Stimulated activated CD8-positive, alpha-beta memory T cell treated with anti-CD3 and anti-CD28 coated beads, Interleukin-4, amount 100 ng/mL, for 4 hours (primary cell): ENCODE measurements at places on chromosomes 1 and 21.
A peak's percentile ranks its signal among the peaks of the same experiment; 100 is the strongest.

DNA sequence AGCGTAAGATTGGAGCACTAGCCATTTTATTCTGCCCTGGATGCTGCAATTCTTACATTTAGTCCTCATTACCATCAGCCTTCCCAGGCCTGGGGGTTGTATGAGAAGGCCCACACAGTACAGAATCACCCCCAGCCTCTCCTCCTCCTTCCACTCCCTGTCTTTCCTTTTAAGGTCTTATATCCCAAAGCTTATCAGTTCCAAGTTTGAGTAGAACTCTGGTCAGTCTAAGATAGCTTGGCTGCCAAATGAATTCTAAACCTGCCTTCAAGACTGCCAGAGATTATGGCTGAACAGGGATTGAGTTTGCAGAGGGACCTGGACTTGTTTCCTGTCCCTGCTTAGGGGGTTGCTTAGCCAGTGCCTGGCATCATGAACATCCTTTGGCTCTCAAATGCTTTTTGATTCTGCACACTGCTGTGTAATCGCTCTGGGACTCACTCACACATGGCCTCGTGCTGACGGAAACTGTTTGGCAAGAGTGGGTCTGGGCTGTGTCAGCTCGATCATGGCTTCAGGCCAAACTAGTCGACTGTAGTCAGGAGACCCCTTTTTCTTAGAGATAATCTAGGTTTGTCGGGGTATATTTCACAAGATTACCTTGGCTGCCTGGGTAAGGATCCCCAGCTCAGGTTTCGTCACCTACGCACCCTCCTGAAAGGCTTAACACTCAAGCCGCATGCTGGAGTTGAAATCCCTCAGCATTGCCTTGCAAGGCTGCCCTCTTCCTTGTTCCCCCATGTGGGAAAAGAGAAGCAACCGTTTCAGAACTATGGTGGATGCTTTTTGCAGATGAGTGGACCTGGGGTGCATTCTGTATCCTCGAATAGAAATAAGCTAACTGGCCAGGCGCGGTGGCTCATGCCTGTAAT is 252.6 kb downstream of the NFIA start:
- no peak for DNase-seq

DNA sequence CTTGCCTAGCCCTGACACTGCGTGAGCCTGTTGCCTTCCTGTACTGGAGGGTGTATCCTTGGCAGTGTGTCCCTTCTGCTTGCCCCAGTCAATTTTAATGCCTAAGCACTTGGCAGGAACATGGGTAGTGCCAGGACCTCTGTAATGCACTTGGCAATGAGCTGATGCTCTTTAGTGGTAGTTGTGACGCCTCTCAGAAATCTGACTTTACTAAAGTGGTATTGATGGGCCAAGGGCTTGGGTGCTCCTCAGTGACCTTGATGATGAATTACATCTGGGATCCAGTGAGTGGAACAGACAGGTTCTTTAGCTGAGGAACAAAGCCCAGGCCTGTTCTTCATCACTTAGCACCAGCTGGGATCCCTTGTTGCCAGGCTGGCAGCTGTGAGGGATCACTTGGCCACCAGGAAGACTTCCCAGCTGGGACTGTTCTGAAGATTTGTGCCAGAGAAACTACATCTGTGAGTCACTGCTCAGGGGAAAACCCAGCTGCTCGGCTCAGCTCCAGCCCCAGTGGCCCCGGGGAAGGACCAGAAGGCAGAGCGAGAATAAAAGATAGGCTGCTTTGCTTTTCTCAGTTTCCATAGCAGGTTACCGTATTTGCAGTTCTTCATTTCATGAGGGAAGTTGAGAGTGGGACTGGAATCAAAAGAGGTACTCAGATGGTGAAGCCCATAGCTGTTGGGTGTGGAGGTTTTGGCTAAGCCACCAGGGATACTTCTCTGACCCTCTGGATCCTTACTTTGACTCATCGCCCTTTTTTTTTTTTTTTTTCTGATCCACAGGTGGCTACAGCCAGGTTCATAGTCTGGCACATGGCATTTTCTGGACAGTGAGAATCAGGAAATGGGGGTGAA is 28.5 kb upstream of the KCNA2 start:
- DNase-seq, result no peak

GRCh38 chr1:63821091-63822005 is 47.5 kb downstream of the ROR1 start:
- DNase-seq, result no peak

GRCh38 chr1:212504171-212504803 is 71.6 kb downstream of the NENF start:
- DNase-seq, result no peak

GRCh38 chr1:6982443-6982842 is 197.2 kb downstream of the CAMTA1 start:
- DNase-seq, result no peak

- no peak for DNase-seq
These were observed 23.9 kb upstream of the KCTD3 start for GRCh38 chr1:215543191-215543606.

DNA sequence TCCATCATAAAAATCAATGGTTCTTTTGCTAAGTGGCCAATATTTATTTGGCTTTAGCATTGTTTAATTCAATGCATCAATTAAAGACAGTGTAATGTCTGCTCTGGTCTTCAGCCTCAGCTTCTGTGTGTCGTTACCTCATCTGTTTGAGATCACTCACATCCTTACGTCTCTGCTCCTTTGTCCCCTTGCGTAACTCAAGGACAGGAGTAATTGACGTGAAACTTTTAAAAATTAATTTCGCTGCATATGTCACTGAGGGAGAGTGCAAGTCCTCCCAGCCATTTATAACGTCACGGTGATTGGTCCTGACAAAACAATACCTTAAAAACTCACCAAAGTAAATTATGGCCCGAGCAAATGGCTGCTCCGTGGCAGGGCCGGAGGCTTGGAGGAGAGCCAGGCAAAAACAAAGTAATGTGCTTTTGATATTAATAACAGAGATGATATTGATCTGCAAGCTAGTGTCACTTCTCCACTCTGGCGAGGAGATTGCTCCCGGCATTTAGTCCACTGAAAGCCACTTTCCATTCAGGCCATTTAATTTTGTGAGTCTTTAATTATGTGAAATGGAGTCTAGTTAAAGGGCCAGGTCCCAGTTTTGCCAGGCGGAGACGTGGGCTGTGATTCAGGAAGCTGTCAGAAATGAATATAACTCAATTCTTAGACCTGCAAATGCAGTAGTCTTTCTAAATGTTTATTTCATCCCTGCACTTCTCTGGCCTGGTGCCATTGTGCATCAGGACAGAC is 150.9 kb upstream of the POU3F1 start:
- no peak for DNase-seq

DNA sequence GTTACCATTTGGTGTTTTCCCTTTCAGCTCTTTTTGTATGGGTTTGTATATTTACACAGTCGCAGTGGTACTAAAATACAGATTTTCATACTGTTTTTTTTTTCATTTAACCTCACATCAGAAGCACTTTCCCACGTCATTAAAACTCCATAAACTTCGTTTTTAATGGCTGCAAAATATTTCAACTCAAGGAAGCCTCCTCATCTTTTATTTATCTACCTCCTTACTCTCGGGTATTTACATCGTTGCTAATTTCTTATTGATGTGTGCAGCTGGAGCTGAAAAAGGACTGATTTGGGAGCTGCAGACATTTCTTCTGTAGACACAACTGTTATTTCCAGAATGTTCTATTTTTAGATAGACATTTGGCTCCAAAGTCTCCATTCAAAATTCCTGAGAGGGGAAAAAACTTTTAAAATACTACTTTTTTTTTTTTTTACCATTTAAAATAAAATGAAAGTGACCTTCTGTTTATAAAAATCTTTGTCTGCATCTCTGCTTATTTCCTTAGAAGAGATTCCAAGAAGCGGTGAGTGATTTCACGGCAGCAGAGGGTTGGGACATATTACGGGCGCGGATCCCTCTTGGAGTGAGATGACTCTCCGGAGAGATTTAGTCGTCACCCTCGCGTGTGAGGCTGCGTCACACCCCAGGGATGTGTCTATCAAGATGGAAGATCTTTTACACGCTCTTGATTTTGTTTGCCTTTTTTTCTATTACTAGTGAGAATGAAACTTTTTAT is 10.1 kb downstream of the RUNX3 start:
- DNase-seq, result no peak

DNA sequence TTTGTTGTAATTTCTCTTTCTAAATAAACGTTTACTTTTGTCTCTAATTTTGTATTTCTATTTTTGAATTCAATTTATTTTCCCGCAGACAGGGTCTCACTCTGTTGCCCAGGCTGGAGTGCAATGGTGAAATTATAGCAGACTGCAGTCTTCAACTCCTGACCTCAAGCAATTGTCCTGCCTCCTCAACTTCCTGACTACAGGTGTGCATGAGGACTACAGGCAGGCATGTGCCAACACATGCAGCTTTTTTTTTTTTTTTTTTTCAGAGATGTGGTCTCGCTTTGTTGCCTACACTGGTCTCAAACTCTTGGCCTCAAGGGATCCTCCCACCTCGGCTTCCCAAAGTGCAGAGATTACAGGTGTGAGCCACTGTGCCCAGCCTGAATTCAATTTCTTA is 36.7 kb upstream of the IL20 start:
- DNase-seq, result no peak

DNA sequence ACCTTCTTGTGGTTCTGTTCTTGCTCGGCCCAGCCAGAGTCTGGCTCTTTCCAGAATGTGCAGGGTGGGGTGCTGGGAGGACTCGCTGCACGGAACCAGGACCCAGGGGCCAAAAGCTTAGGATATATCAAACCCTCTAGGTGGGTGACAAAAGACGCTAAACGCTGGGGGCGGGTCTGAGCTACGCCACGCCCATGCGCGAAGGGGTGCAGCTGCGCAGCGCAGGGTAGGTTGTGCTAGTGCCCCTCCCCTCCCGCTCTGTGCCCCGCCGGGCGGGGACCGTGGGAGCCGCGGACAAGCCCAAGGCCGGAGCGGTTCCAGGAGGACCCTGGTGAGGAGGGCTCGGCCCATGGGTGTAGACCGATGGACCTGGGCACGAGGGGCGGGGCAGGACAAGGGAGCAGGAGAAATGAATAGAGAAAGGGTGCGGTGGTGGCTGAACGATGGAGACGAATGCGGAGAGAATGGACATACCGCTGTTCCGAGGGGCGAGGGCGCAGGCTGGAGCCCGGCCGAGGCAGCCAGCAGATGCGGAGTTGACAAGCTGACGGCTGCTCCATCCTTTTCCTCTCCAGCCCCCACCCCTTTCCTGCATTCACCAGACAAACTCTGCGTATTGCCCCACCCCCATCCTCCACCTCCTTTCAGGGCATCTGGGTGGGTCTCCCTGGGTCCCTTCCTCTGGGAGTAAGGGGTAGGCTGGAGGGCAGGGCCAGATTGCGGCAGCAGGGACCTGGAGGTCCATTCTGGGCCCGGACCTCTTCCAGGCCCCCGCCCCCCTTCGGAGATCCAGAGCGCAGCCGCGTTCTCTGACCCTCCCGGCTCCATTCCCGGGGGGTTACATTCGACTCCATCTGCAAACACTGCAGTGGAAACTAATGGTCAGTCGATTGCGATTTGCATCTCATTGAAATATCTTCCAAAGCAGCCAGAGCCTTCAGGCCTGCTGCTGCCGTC is at the start of gene RUSC1:
Gene RUSC1, plus strand, starts transcription at position 234 of the 957 bp plus-strand sequence. CDS start 880 bp downstream, outside the sequence.
- DNase-seq, result peak; percentile 46

GRCh38 chr1:94765958-94766357 is 54.2 kb upstream of the SLC44A3 start:
- no peak for DNase-seq

- DNase-seq, result no peak
These were observed 12.2 kb upstream of the CD34 start for GRCh38 chr1:207923121-207923520.
